NCI-H526 treated with DMSO at 0.1 percent for 48 hours (cell line): ENCODE measurements at places on chromosomes 7 and 10.
A peak's percentile ranks its signal among the peaks of the same experiment; 100 is the strongest.

- no peak for DNase-seq
These were observed 516.1 kb upstream of the MGMT start for GRCh38 chr10:128950916-128951275.

- DNase-seq: peak; percentile 31
These were observed 79.4 kb downstream of the VWC2 start for GRCh38 chr7:49852619-49853462.

DNA sequence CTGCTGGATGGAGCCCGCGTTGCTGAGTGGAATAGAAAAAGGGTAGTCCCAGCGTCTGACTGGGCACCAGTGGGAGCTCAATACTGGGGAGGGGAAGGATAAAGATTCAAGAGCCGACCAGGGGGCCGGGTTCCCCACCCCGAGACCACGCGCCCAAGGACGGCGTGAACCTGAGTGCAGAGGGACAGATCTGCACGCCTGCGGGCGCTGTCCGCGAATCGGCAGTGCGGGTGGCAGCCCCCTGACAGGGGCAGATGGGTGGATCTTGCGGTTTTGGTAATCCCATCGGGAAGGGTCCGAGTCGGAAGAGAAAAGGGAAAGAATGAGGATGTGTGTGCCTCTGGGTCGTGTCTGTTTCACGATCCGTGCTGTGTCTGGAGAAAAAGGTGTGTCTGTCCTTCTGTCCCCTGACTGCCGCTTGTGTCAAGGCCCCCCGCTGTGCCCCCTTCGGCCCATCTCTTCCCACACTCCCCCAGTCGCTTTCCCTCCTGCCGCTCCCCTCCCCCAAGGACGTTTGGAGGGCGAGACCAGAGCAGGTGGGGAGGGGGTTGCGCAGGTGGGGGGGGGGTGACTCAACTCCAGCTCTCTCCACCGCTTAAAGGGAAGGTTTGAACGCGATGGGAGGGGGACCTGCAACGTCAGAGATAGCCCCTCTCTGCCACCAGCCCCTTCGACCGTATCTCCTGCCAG lies 734 bp upstream of the VGF start:
- DNase-seq: no peak

DNA sequence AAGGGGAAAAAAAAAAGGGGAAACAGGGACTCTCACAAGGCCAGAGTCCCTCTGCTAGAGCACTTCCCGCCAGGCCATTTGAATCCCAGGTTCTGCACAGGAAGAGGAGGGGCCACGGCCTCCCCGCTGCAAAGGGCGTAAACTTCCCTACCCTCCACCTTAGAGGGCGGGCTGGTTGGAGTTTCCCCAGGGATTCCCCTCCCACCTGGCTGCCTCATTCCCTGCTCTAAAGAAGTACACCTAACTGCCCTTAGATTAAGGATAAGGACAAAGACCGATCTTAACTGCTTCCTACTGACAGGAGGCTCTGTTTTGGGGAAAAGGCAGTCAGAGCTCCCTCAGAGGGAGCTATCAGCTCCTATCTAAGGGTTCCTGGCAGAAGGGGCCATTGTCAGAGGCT lies 102.0 kb upstream of the ARMC3 start:
- DNase-seq: no peak

- DNase-seq: no peak
These were observed 217.1 kb upstream of the ZMIZ1 start for GRCh38 chr10:78851647-78852046.

DNA sequence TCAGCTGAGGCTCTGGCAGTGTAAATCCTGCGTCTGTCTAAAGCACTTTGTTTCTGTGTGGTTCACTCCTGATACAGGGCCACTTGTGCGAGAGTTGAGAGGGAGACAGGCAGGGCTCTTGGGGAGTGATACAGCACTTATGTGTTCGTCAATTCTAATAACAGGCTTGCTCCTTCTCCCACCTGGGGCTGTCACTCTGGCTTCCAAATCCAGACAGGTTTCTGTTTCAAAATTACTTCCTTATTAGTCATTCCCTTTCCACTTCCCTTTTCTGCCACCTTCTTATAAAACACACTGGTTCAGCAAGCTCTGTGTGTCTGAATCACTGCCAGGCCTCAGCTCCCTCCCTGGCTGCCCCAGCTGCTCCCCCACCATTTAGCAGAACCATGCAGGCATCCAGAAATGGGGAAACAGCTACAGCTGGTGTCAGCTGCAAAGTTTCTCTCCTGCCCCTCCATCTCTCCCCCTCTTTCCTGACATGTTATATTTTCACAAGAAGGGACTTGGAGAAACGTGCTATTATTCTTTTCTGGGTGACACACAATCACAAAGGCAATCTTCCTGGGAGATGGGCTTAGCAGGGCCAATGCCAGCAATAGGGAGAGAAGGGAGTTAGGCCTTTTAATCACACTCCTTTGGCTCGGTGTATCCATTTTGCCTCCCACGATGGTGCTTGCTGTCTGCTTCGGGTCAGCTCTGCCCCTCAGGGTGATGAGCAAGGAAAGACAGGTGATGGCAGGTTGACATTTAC lies 58.4 kb upstream of the ZNRF2 start:
- no peak for DNase-seq

DNA sequence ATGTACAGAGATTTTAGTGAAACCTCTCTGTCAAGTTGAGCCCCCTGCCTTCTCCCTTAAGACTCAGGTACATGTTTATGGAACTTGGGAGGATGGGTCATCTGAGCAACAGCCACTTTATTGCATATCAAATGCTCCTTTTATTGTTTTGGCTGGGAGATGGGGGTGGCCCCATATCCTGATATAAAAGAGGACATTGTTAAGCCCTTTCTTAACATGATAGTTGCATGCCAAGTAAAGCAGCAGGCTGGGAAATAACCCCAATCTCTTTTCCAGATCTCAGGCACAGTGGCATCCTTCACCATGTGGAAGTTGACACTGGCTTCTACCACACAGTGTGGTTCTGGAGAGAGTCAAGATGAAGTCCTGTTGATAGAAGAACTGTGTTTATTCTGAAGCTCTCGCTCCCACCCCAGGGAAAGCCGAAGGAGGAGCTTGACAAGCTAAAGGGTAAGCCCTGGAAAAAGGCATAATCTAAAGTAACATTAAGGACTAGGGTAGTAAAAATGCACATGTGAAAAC lies 746.7 kb downstream of the SUGCT start:
- DNase-seq: no peak

DNA sequence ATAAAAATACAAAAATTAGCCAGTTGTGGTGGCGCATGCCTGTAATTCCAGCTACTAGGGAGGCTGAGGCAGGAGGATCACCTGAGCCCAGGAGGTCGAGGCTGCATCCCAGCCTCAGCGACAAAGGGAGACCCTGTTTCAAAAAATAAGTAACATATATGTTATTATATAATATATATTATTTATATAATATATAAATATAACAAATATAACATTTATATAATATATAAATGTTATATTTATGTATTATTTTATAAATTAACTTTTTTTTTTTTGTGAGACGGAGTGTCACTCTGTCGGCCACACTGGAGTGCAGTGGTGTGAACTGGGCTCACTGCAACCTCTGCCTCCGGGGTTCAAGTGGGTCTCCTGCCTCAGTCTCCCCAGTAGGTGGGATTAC lies 1.5 kb upstream of the POR start:
- DNase-seq: no peak

DNA sequence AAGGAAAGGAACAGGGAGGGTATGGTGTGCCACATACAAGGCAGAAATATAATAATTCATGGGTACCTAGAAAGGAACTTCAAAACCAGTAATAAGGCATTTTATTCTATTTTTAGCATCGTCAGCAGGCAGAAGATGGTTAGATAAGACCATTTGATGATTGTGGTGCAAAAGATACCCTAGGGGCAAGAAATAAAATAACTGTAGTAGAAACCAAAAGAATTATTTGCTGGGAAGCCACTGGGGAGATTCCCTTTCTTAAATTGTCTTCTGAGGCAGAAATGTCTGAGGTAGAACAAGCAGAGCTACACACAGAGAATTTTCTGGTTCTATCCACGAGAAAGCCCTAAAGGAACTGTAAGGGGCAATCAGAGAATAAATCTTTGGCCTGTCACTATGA lies 64.3 kb upstream of the PCGF5 start:
- no peak for DNase-seq

- no peak for DNase-seq
These were observed 23.1 kb downstream of the WASL start for GRCh38 chr7:123725586-123726171.

GRCh38 chr7:44376429-44377133 lies 51.2 kb upstream of the CAMK2B start:
- no peak for DNase-seq

DNA sequence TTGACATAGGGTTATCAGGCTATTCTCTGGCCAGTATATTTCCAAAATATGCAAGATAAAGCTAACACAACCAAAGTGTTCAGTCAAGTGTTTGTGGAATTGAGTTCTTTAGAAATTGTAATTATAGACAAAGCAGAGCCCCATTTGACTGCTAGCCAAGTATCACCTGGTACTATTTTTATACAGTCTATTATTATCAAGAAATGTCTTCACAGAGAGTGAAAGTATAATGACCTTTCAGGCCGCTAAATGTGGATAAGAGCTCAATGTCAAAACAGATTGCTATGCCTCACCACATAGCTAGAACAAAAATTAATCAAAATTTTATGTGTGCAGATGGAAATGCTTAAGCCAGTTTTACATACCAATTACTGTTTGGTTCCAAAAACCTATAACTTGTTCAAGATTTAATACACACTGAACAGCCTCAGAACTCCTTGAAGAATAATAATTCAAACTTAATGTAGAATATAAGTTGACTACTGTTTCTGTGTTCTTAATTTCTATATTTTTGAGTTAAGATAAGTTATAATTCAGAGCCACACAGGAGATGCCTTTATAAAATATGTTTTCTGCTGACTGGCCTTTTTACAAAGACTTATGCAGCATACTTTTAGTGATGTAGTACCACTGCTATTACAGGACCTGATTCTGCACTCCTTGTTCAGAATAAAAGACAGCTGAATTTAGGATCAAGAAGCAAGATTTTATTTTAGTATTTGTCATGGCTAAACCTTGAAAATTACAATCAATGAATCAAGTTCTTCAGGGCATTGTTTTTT lies 31.0 kb downstream of the PRPS1L1 start:
- no peak for DNase-seq

DNA sequence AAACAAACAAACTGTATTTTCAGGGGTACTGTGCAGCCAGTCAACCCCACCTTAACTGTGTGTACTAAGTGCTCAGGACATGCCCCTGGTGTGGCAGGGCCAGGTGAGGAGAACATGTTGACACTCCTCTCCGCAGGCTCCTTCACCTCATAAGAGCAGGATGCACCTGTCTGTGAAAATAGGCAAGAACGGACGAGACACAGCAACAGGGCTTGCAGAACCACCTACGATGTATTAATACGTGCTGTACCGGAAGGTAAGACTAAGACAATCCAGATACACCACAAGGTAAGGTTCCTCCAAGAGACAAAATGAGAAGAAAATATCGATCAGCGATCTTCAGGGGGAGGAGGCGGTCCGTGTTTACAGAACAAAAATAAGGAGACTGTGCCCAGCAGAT lies 65.8 kb upstream of the CAMK2B start:
- no peak for DNase-seq

GRCh38 chr10:119209035-119209735 lies 1.8 kb downstream of the GRK5 start:
- peak; percentile 52 for DNase-seq

- no peak for DNase-seq
These were observed 381.0 kb upstream of the TPK1 start for GRCh38 chr7:145216866-145217265.

- DNase-seq: no peak
These were observed 8.6 kb upstream of the GATA3 start for GRCh38 chr10:8045726-8046494.

- no peak for DNase-seq
These were observed 547.2 kb downstream of the ANKRD7 start for GRCh38 chr7:118771672-118772071.

DNA sequence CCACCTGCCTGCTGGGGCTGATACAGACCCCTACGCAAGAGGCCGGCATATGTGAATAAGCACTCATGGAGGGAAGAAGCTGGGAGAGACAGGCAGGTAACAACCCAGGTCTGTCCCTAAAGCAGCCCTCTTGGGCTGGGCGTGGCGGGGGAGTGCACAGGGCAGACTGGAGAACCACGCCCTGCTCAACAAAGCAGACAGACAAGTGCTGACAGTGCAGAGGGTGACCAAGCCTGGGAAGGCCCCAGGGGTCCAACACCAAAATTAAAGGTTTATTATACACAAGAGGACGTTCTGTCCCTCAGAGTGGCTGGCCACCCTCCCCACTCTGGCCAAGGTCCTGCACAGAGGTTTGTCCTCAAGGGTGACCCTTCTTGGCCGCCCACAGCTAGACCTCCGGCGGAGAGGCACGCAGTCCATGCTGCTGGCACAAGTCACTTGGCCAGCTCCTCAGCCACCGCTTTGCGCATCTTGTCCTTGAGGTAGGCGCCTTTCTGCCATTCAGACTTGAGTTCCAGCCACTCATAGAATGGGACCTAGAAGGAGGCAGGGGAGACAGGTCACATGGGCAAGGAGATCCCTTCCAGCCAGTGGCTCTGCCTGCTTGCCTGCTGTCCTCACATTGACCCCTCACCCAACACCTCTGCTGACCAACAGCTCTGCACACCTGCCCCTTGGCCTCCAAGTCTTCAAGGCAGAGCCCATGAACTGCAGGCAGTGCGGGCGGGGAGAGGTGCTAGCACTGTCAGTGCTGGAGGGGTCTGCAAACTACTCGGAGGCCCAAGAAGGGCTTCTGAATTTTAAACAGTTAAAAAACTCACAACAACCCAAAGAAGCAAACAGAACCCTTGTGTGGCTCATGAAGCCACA lies 11.4 kb upstream of the NACAD start:
- no peak for DNase-seq

DNA sequence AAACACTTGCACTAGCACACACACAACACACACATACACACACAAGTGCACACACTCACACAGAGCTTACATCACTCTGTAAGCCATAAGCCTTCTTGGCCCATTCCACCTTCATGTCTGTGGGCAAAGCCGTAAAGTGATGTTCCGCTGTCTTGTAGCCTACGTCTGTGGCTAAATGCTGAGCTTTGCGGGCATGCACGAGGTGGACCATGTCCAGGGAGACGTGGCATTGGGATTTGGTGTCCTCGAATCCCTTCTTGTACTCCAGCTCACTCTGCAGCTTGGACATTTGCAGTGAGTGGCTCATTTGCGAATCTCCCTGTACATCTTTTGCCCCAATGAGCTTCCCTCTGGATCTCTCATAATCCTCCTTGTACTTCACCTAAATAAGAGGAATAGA lies 42.0 kb downstream of the NRAP start:
- no peak for DNase-seq

- no peak for DNase-seq
These were observed 222.8 kb upstream of the IMMP2L start for GRCh38 chr7:111785076-111785475.

- no peak for DNase-seq
These were observed 15.4 kb downstream of the COL13A1 start for GRCh38 chr10:69817078-69817581.

GRCh38 chr10:129744134-129745111 lies 219.7 kb downstream of the EBF3 start:
- DNase-seq: no peak

- DNase-seq: no peak
These were observed 32.3 kb downstream of the ST7 start for GRCh38 chr7:116985575-116985974.
